ENCODE measurements at places on chromosomes 5 and 9. TPM values are rescaled to one million over a fixed set of nuclear protein-coding genes. Genes with fewer than 3 reads are reported as not detected.

DNA sequence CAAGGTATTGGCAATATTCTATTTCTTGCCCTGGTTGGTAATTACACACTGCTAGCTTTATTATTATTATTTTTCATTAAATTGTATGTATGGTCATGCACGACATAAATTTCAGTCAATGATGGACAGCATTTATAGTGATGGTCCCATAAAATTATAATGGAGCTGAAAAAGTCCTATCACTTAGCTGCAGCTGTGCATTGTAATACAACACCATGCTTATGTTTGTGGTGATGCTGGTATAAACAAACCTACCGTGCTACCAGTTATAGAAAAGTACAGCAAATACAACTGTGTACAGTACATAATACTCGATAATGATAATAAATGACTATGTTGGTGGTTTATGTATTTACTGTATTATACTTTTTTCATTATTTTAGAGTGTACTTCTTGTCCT lies 65.5 kb downstream of the NR3C1 start:
- DNase-seq, result no peak

- DNase-seq, result no peak
These were observed 413 bp upstream of the AUH start for GRCh38 chr9:91362051-91362611.

- no peak for DNase-seq
These were observed 19.9 kb downstream of the CDC26 start for GRCh38 chr9:113255438-113255837.

GRCh38 chr9:72656021-72656420 lies 134.6 kb downstream of the TMC1 start:
- DNase-seq, result no peak

DNA sequence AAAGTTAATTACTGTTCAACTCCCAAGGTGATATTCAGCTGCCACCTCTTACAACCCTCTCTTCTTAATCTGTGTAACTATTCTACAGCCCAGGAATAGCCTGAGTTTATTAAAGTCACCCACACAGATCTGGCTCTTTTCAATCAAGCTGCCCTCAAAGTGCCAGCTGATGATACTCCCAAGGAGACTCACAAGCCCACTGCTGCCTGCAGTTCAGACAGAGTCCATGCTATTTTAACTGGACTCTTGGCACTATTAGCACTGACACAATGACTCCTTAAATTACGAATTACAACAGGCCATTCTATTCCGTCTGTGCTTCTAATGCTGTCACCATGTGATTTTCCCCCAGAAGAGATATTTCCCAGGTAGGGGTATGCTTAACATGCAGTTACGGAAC lies 26.3 kb downstream of the REEP5 start:
- DNase-seq, result peak; percentile 72

The SLC6A7 gene
- total RNA-seq, result 0.10 TPM

The REXO4 gene
- total RNA-seq, result 32.7 TPM

The SEMA6A gene
- 0.27 TPM for total RNA-seq
